ENCODE measurements at places on chromosomes 7 and 10. TPM values are rescaled to one million over a fixed set of nuclear protein-coding genes. Genes with fewer than 3 reads are reported as not detected.

Gene OR2A7
- 9.5 TPM for total RNA-seq

Gene RHOBTB1
- 3.1 TPM for total RNA-seq

- DNase-seq: no peak
Measured at GRCh38 chr10:14163377-14164086, 167.2 kb downstream of the FRMD4A start.

GRCh38 chr7:106071999-106072714, 40.0 kb downstream of the SYPL1 start:
- no peak for DNase-seq

Gene CCDC146
- 3.1 TPM for total RNA-seq
